Activated T-cell treated with anti-CD3 and anti-CD28 coated beads, Interleukin-2, amount 50 U/mL, for 72 hours (primary cell): ENCODE measurements at places on chromosomes 12 and 14.

DNA sequence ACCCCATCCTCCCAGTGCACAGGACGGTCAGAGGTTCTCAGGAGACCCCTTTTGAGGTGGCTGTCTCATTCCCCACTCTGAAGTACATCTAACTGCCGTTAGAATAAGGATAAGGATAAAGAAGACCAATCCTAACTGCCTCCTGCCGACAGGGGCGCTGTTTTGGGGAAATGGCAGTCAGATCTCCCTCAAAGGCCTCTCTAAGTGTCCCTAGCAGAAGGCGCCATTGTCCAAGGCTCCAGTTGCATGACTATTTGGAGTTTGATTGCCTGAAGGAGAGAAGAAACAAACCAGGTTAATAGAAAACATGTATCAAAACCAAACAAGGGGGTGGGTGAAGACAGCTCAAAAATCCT is 29.1 kb upstream of the KLRB1 start:
- no peak for DNase-seq

DNA sequence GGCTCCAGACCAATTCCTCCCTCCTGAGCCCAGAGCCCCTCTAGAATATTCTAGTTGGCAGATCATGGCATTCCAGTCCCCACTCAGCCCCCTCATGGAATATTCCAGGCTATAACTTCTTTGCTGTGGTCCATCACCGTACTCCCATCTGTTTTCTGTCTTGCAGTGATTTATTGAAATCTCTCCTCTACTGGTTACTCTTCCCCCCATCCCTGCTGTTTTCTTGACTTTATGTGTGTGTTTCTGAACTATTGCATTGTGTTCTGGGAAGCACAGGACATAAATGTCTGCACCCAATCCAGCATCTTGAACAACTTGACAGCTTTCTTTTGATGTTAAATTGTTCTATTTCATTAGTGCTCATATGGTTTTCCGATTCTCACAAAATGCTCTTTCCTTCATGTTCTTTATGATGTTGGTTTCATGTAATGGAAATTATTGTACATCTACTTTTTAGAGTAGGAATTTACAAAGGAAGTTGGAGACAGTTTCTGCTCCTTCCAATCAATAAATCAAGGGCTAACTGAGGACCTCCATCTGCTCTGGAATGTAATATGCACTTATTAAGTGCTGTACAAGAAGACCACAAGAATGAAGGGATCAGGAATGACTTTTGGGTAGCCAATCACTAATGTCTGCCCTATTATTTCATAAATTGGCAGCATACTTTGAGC is 26.3 kb downstream of the PDE6H start:
- DNase-seq = no peak

GRCh38 chr12:69949311-69950002 is 124.4 kb downstream of the MYRFL start:
- DNase-seq = no peak

DNA sequence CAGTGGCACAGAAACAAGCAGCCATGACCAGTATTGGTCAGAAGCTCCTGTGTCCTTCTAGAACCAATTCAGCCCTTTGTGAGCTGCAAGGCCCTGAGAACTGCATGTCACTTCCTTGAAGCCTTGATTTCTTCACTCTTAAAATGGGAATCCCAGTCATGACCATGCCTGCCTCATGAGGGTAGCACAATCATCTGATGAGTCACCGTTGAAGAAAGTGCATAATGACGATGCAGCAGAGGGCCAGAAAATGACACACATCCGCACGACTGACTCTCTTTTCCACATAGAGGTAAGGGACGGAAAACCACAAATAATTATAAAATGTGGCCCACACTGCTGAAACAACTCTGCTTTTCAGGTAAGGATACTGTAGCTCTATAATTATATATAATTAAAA is 777.4 kb downstream of the BCL11B start:
- peak; percentile 19 for DNase-seq

GRCh38 chr14:103207388-103208072 is 84.3 kb downstream of the TNFAIP2 start:
- DNase-seq = no peak

GRCh38 chr12:26700430-26700829 is 132.6 kb downstream of the ITPR2 start:
- DNase-seq = no peak

- DNase-seq = no peak
These were observed 257.5 kb downstream of the MSRB3 start for GRCh38 chr12:65535946-65536345.

GRCh38 chr14:68651652-68652432 is 141.0 kb downstream of the ZFP36L1 start:
- no peak for DNase-seq

GRCh38 chr12:97559267-97559666 is 96.7 kb downstream of the RMST start:
- no peak for DNase-seq

GRCh38 chr14:77198561-77198960 is 17.0 kb downstream of the TMEM63C start:
- no peak for DNase-seq

DNA sequence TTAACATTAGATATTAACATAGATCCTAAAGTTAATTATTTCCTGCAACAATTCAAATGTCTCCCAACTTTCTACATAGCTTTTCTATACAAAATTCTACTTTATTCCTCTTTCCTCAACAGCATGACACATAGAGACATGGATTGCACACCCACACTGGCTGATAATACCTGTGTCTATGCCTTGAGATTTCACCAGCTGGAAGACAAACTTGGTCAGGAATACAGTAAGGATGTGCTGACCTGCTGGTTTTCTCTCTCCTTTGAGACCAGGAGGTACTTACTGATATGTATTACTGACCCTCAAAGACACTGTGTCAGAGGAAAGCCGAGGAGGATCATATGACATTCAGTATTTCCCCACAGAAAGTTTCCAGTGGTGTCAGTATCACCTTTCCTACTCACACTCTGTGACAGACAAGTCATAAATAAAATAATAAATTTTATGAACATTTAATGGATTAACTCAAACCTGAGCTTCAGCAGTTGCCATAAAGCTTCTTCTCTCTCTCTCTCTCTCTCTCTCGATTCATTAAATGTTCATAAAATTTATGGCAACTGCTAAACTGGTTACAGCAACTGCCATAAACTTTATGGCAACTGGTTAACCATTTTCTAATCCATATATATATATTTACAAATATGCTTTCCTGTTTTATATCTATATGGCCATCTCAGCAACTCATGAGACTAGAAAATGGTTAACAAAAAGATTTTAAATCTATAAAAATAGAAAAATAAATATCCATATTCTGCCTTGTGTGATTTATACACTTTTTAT is 22.7 kb downstream of the EIF2S3B start:
- DNase-seq = no peak

GRCh38 chr12:128986957-128987356 is 133.7 kb downstream of the GLT1D1 start:
- DNase-seq = no peak

GRCh38 chr14:34044373-34044637 is 93.4 kb upstream of the EGLN3 start:
- no peak for DNase-seq

- no peak for DNase-seq
These were observed 111.1 kb downstream of the SINHCAF start for GRCh38 chr12:31214626-31215517.

- DNase-seq = no peak
These were observed 838 bp downstream of the LRIG3 start for GRCh38 chr12:58919231-58920101.

GRCh38 chr14:82387699-82388098 is 854.0 kb upstream of the SEL1L start:
- no peak for DNase-seq

GRCh38 chr14:96191841-96192462 is 12.7 kb upstream of the BDKRB2 start:
- no peak for DNase-seq

DNA sequence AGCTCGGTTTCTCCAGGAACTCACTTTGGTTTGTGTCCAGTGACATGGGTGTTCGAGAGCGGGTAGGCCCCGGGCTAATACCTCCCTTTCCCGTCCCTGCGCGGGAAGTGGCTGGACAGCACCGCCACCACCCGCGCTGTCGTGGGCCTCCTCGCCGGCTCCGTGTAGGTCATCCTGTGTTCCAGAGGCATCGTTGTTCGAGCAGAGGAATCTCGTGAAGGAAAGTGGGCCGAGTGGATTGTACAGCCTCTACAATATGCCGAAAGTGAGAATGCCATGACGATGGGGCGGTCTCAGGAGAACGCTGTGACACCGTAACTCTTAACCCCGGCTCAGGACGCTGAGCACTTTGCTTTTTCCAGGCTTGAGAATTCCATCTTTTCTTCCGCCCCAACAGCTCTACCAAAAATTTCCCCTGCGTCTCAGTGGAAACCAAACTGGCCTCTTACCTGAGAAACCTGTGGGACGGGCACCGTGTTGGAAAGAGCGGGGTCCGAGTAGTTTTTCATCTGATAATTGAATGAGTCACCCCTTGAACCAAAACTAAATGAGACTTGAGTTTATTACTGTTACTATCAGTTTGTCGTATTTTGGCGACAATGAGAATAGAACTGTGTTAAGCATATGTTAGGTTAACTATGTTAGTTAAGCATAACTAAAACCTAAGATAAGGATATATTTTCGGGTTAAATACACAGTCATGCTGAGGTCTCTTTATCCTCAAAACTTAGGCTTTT is 510 bp downstream of the EIF2S1 start:
- DNase-seq = no peak

DNA sequence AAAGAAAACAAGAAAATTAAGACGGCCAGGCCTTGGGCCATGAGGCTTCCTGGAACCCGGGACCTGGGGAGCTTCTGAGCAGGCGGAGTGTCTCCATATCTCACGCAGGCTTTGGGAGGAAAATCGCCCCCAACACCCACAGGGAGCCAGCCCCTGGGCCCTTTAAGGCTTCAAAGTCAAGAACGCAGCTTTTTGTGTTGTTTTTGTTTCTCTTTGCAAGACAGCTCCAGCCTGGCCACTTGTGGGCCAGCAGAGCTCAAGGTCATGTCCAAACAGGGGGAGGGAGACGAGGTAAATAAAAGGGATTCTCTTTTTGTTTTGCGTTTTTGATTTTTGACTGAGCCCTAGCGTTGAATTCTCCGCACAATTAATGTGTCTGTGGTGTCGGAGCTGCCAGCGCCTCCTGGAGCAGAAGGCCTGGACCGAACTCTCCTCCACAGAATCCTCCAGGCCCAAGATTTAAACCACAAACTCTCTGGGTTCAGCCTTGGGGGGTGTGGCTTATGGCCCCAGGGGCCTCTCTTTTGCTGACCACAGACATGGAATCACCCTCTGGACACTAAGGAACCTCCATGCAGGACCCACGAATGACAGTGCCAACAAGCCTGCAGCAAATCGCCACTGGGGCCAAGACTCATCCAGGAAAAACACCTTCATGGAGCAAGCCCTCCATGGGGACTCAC is 8.2 kb downstream of the SCARB1 start:
- no peak for DNase-seq

- no peak for DNase-seq
These were observed 62.5 kb upstream of the PRICKLE1 start for GRCh38 chr12:42652048-42652447.

DNA sequence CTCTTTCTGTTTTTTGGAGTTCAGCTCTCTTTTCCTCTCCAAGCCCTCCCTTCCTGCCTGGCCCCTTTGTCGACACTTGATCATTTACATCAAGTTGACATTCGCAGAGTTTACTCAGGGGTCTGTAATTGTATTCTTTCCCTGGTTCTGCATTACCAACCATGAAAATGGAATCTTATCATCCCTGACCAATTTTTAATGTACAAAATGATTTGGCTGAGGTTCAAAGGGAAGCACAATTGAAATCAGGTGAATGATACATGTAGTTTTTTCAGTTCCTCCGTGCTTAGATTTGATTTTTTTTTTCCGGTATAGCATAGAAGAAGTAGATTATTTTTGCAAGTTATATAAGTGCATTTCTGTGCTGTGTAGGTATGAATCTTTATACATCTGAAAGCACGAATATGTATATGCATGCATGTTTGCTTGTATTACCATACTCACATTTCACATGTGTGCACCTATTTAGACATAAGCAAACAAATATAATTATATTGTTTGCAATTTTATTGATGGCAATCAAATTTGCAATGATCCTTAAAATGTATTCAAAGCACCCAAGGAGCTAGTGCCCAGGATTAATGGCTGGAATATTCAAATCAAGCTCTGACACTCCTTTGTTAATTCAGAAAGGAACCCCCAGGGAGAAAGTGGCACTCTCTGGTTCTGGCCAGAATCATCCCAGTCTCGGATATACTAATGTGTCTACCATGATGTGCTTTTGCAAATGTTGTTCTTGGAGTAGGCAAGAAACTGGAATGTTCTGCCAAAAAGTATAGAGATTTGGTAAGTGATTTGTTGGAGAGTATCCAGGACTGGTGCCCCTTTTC is 189.3 kb downstream of the VRK1 start:
- no peak for DNase-seq

DNA sequence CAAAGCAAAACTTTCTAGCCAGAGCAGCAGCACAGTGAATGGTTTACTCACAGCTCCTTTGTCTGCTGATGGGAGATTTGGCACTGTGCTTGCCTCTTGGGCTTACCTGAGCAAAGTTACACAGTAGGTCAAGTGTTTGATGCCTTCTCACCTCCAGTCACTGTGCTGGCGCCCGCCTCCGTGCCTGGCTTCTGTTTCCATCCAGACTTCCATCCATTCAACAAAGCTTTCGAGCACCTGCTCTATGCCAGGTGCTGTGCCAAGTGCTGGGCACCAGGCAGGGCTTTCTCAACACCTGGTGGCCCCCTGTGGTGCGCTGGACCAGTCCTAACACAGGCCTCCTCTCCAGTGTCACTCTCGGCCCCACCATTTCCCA is 199.2 kb upstream of the EEA1 start:
- no peak for DNase-seq

DNA sequence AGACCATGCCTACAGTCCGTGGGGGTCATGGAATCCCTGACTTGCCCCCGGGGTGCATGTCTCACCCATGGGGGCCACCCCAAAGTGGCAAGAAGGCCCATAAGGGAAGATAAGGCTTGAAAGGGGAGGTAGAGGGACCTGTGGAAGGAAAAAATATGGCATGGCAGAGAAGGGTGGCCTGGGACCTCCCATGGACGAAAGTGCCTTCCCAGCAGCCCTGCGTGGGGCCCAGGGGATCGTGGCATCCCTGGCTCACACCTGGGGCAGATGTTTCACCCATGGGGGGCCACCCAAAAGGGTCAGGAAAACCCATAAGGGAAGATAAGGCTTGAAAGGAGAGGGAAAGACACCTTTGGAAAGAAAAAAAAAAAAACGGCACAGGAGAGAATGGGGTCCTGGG is 264.6 kb downstream of the ALG10 start:
- DNase-seq = no peak
